Astrocyte (in vitro differentiated cells and primary cell): ENCODE measurements at places on chromosomes 4 and X. TPM values are rescaled to one million over a fixed set of nuclear protein-coding genes. Genes with fewer than 3 reads are reported as not detected.

- DNase-seq = no peak
- no peaks in the 10 kb centered on the region for H3K27me3 ChIP-seq
- no peaks in the 10 kb centered on the region for H3K36me3 ChIP-seq
- no peak overlapping the region for H3K27ac ChIP-seq
- no peak overlapping the region for H3K4me3 ChIP-seq
Measured at GRCh38 chrX:41240509-41240908, 93.5 kb upstream of the DDX3X start.

DNA sequence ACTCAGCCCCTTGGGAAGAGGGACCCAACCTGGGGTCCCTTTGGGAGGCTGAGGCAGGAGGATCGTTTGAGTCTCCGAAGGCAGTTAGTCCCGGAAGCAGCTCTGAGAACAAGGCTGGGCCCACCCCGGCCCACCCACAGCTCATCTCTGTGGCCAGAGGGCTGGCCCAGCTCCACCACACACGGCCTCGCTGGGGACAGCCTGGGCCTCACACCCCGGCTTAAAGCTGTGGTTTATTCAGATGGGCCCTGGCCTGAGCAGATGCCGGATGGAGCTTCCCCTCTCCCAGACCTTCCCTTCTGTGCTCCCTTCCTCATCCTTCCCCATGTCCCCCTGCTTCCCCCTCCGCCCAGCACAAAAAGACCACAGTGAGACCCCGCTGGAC, 54.4 kb downstream of the FAM53A start:
- H3K27me3 ChIP-seq = no peaks in the 10 kb centered on the region
- H3K4me1 ChIP-seq = no peaks in the 10 kb centered on the region
- no peaks in the 10 kb centered on the region for H3K36me3 ChIP-seq

- no peak overlapping the region for H3K27ac ChIP-seq
- H3K36me3 ChIP-seq = peaks cover 21% of the 10 kb centered on the region
- H3K27me3 ChIP-seq = no peaks in the 10 kb centered on the region
Measured at GRCh38 chr4:51890760-51891159, 47.8 kb downstream of the DCUN1D4 start.

Gene SSX2B
- not detected in 2 replicates for total RNA-seq

- no peaks in the 10 kb centered on the region for H3K4me1 ChIP-seq
- peaks cover 2% of the 10 kb centered on the region for H3K27me3 ChIP-seq
Measured at GRCh38 chr4:140600408-140600807, 31.6 kb upstream of the UCP1 start.

GRCh38 chrX:120653000-120653399, 23.1 kb upstream of the C1GALT1C1 start:
- no peak overlapping the region for H3K27ac ChIP-seq
- no peak overlapping the region for H3K4me3 ChIP-seq
- no peaks in the 10 kb centered on the region for H3K36me3 ChIP-seq
- DNase-seq = no peak
- no peaks in the 10 kb centered on the region for H3K4me1 ChIP-seq
- no peaks in the 10 kb centered on the region for H3K27me3 ChIP-seq

Gene BRS3
- total RNA-seq = not detected in 2 replicates

- H3K4me3 ChIP-seq = no peak overlapping the region
- no peaks in the 10 kb centered on the region for H3K4me1 ChIP-seq
- no peaks in the 10 kb centered on the region for H3K27me3 ChIP-seq
- H3K36me3 ChIP-seq = no peaks in the 10 kb centered on the region
Measured at GRCh38 chr4:187910741-187911140, 84.8 kb upstream of the ZFP42 start.

GRCh38 chr4:10971800-10972401, 287.3 kb upstream of the CLNK start:
- no peaks in the 10 kb centered on the region for H3K36me3 ChIP-seq
- H3K4me1 ChIP-seq = no peaks in the 10 kb centered on the region
- H3K27me3 ChIP-seq = no peaks in the 10 kb centered on the region
- DNase-seq = no peak

DNA sequence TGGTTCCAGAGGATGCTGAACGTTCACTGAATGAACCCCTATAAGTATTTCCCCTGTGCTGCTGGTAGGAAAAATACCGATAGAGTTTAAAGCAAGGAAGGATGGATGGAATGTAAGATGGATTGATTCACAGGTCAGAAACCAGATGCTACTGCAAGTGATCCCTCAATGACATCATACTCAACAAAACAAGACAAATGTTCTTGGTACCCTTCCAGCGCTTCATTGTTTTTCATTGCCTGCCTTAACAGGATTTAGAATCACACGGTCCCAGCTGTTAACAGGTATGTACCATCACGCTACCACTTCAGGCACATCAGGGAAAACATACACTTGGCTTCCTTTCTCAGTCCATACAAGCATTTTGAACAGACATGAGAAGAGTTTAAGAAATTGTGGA, 118.1 kb upstream of the TLR3 start:
- H3K4me1 ChIP-seq = peaks cover 3% of the 10 kb centered on the region
- peaks cover 4% of the 10 kb centered on the region for H3K27me3 ChIP-seq
- peak; percentile 68 for DNase-seq
- H3K27ac ChIP-seq = no peak overlapping the region
- no peaks in the 10 kb centered on the region for H3K36me3 ChIP-seq
- no peak overlapping the region for H3K4me3 ChIP-seq

Gene ERVMER34-1
- 0.29 and 0.32 TPM in 2 replicates for total RNA-seq

GRCh38 chr4:188658958-188659522, 519.8 kb downstream of the TRIML1 start:
- no peak overlapping the region for H3K27ac ChIP-seq
- no peaks in the 10 kb centered on the region for H3K27me3 ChIP-seq
- no peaks in the 10 kb centered on the region for H3K36me3 ChIP-seq
- no peak for DNase-seq
- H3K4me1 ChIP-seq = no peaks in the 10 kb centered on the region

DNA sequence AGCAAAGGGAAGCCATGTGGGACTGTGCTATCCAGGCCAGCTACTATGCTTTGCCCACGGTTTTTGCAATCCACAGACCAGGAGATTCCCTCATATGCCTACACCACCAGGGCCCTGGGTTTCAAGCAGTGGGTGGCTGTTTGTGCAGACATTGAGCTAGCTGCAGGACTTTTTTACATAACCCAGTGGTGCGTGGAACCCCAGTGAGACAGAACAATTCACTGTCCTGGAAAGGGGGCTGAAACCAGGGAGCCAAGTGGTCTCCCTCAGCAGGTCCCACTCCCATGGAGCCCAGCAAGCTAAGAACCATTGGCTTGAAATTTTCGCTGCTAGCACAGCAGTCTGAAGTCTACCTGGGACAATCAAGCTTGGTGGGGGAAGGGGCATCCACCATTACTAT, 959.9 kb downstream of the FSTL5 start:
- DNase-seq = no peak
- no peak overlapping the region for H3K4me3 ChIP-seq
- H3K36me3 ChIP-seq = no peaks in the 10 kb centered on the region
- H3K4me1 ChIP-seq = no peaks in the 10 kb centered on the region

GRCh38 chrX:46812445-46812844, 24.4 kb upstream of the RP2 start:
- no peaks in the 10 kb centered on the region for H3K27me3 ChIP-seq
- DNase-seq = no peak

DNA sequence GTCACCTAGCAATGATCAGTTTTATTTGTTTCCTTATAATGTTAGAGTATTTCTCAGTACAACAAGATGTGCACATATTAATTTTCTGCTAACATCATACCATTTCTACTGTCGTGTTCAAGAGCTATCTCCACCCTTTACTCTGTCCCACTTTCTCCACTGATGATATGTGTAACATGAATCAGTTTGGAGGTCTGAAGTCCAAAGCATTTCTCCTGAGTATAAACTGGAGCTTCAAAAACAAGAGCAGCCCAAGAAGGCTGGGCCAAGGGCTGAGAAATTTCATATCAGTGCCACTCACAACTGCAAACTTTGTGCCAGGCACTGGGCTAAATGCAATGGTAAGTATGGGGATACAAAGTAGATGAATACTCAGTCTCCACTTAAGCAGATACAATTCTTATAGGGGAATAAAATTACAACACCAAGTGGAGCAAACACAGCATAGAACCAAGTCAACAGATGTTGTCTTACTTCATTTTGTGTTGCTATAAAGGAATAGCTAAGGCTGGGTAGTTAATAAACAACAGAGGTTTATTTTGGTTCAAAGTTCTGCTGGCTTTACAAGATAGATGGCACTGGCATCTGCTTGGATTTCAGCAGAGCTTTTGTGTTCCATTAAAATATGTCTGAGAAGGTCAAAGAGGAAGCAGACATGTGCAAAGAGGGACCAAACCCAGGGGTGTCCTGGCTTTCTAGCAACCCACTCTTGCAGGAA, 44.2 kb downstream of the AMELX start:
- H3K27me3 ChIP-seq = no peaks in the 10 kb centered on the region
- H3K4me1 ChIP-seq = peaks cover 4% of the 10 kb centered on the region
- no peak overlapping the region for H3K4me3 ChIP-seq
- no peak for DNase-seq

DNA sequence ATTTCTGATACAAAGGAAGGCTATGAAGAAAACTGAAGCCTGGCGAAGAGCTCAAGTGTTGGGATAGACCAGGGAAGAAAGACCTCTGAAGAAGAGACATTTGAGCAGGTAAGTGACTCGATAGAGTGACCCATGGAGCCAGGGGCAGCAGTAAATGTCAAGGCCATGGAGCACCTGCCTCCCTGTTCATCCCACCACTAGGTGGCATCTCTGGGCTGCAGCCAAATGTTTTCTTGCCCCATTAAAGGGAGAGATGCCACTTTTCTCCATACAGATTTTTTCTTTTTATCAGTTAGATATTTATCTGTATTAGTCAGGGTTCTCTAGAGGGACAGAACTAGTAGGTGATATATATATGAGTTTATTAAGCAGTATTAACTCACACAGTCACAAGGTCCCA, 4.9 kb upstream of the ZNF81 start:
- no peak for DNase-seq
- H3K4me3 ChIP-seq = no peak overlapping the region
- H3K4me1 ChIP-seq = no peaks in the 10 kb centered on the region
- no peak overlapping the region for H3K27ac ChIP-seq

Gene N4BP2
- total RNA-seq = 12.1 and 14.5 TPM in 2 replicates

DNA sequence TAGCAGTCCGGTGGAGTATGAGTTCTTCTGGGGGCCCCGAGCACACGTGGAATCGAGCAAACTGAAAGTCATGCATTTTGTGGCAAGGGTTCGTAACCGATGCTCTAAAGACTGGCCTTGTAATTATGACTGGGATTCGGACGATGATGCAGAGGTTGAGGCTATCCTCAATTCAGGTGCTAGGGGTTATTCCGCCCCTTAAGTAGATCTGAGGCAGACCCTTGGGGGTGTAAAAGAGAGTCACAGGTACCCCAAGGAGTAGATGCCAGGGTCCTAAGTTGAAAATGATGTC, 852 bp downstream of the MAGEH1 start:
- peak overlapping the region; percentile 66 for H3K27ac ChIP-seq
- H3K4me3 ChIP-seq = peak overlapping the region; percentile 80
- H3K27me3 ChIP-seq = no peaks in the 10 kb centered on the region
- DNase-seq = no peak
- no peaks in the 10 kb centered on the region for H3K4me1 ChIP-seq
- no peaks in the 10 kb centered on the region for H3K36me3 ChIP-seq

Gene GRIA3
- total RNA-seq = 18.6 and 27.8 TPM in 2 replicates

DNA sequence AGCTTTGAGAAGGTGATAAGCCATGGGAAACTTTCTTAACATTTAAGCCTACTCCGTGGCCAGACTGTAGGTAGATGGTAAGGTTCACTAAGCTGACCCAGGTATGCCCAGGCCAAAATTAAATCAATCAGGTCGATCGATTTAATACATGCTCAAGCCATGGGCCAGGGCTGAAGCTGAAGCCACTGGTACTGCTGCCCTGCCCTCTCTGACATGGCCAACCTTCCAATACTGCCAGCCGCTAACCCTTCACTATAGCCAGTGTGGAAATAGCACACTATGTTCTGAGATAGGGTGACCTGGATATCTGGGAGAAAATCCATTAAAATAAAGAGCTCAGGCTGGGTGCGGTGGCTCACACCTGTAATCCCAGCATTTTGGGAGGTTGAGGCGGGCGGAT, 31.6 kb downstream of the TSC22D3 start:
- DNase-seq = no peak
- no peak overlapping the region for H3K4me3 ChIP-seq
- no peaks in the 10 kb centered on the region for H3K36me3 ChIP-seq
- peaks cover 6% of the 10 kb centered on the region for H3K27me3 ChIP-seq

DNA sequence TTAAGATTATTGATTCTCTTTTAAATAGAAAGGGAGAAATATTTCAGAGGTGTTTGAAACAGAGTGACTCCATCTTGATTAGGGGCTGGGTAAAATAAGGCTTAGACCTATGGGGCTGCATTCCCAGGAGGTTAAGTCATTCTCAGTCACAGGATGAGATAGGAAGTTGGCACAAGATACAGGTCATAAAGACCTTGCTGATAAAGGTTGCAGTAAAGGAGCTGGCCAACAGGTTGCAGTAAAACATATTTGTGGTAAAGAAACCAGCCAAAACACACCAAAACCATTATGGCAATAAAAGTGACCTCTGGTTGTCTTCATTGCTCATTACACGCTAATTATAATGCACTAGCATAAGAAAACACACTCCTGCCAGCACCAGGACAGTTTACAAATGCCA, 165.0 kb downstream of the SPIN4 start:
- DNase-seq = no peak
- no peak overlapping the region for H3K4me3 ChIP-seq
- H3K36me3 ChIP-seq = no peaks in the 10 kb centered on the region

GRCh38 chr4:80912350-80912749, 118.2 kb upstream of the BMP3 start:
- no peaks in the 10 kb centered on the region for H3K36me3 ChIP-seq
- H3K4me1 ChIP-seq = no peaks in the 10 kb centered on the region
- no peaks in the 10 kb centered on the region for H3K27me3 ChIP-seq
- H3K27ac ChIP-seq = no peak overlapping the region
- no peak overlapping the region for H3K4me3 ChIP-seq

DNA sequence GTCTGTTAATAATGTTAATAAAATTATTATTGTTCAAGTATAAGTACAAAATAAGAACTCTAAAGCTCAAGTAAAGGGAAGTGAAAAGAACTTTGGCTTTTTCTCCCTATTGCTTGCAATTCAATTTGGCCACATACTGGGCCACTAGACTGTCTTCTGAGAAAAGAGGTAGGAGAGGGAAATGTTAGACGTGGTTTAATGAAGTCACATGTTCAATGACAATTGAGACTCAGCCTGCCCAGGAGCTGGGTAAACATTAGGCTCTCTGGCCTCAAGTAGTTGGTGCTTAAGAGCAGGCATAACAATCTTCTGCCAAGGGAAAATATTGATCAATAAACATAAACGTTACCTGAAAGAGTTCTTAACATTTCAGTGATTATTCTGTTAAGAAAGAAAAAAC, 15.1 kb upstream of the PRSS12 start:
- H3K4me1 ChIP-seq = no peaks in the 10 kb centered on the region
- no peaks in the 10 kb centered on the region for H3K36me3 ChIP-seq
- H3K4me3 ChIP-seq = no peak overlapping the region
- H3K27ac ChIP-seq = no peak overlapping the region

GRCh38 chr4:121773883-121774282, 8.9 kb upstream of the SMIM43 start:
- H3K36me3 ChIP-seq = no peaks in the 10 kb centered on the region
- no peak overlapping the region for H3K27ac ChIP-seq
- H3K27me3 ChIP-seq = peaks cover 5% of the 10 kb centered on the region
- no peak for DNase-seq

GRCh38 chr4:154720123-154720522, 23.7 kb upstream of the LRAT start:
- H3K4me1 ChIP-seq = no peaks in the 10 kb centered on the region
- no peak overlapping the region for H3K4me3 ChIP-seq
- no peaks in the 10 kb centered on the region for H3K27me3 ChIP-seq
- H3K36me3 ChIP-seq = no peaks in the 10 kb centered on the region

Gene ADAMTS3
- total RNA-seq = 4.2 TPM in 2 replicates

- peaks cover 4% of the 10 kb centered on the region for H3K27me3 ChIP-seq
- H3K4me3 ChIP-seq = no peak overlapping the region
- H3K36me3 ChIP-seq = no peaks in the 10 kb centered on the region
- H3K27ac ChIP-seq = no peak overlapping the region
- DNase-seq = peak; percentile 37
Measured at GRCh38 chr4:108570993-108571569, 49.3 kb upstream of the RPL34 start.
